ENCODE measurements at places on chromosomes 1 and 21. TPM values are rescaled to one million over a fixed set of nuclear protein-coding genes. Genes with fewer than 3 reads are reported as not detected.

GRCh38 chr1:112708002-112708448 is 1.1 kb upstream of the RHOC start:
- no peak for DNase-seq

DNA sequence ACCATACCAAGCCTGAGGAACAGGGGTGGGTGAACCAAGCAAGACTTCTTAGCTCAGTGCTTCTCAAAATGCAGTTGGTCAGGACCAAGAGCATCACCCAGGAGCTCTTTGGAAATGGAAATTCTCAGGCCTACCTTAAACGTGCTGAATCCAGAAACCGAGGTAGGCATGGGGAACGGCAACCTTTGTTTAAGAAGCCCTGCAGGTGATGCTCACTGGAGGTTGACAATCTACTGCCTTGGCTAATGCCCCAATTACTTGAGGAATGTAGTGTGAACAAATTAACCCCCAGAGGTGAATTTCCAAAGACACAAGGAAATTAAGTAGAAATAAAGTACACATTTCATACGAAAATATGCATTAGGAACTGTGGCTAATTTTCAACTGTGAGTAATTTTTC is 5.3 kb downstream of the PTPN14 start:
- no peak for DNase-seq

DNA sequence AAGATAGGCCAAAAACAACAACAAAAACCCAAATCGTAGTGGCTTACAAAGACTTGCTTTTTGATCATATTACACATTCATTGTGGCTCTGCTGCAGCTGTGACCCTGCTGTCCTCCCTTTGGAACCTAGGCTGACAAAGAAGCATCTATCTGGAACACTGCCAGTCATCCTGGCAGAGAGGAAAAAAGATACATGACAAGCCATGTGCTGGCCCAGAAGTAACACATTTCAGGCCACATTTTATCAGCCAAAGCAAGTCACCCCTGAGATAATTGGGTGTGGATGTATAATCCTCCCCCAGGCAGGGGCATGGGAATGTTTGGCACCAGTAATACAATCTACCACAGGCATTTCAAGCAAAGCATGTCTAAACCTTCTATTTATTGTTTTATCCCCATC is 37.2 kb upstream of the AGO1 start:
- DNase-seq, result no peak

The CCDC190 gene
- total RNA-seq, result not detected

GRCh38 chr1:9843576-9843945 is 19.8 kb upstream of the CLSTN1 start:
- no peak for DNase-seq

DNA sequence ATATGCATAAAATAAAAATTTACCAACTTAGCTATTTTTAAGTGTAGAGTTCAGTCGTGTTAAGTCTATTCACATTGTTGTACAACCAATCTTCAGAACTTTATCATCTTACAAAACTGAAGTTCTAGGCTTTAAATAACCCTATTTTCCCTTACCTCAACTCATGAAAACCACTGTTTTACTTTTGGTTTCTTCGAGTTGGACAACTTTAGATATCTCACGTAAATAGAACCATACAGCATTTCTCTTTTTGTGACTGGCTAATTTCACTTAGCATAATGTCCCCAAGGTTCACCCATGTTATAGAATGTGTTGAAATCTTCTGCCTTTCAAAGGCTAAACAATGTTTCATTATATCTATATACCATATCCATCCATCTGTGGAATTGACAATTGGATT is 819.0 kb upstream of the ADGRL4 start:
- DNase-seq, result no peak

- peak; percentile 99 for DNase-seq
Measured at GRCh38 chr1:38990738-38991637, at the start of gene AKIRIN1. Gene AKIRIN1, plus strand, starts transcription at chr1:38991276. Its CDS starts 105 bp downstream, at chr1:38991381.

DNA sequence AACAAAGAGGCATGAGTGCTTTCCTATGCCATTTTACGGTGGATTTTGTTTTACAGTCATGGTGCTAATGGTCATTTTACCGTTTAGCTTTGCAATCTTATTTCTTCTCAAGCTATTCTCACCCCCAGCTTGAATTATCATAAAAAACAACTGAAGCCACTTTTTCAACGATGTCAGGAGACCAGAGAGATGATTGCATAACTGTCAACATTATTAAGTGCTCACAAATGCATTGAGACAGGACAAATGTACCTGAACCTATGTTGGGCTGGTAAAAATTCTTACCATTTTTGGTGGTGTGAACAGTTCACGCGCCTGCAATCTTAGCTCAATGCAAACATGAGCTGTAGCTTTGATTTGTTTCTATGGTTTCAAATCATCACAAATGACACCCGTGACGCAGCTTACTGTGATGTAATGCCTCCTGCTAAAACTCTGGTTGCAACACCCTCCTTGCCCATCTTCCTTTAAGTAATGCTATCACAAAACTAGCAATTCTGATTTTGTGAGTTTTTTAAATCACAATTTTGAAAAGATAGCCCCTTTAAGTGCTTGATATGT is 104.4 kb downstream of the UCHL5 start:
- no peak for DNase-seq
